ENCODE measurements at places on chromosomes 3 and 15. TPM values are rescaled to one million over a fixed set of nuclear protein-coding genes. Genes with fewer than 3 reads are reported as not detected.
A peak's percentile ranks its signal among the peaks of the same experiment; 100 is the strongest.

PARP16 gene
- 12.3 TPM for total RNA-seq

CLDN18 gene
- total RNA-seq, result not detected

TMOD2 gene
- total RNA-seq, result 2.7 TPM

DISP2 gene
- 0.35 TPM for total RNA-seq

LARP6 gene
- 31.2 TPM for total RNA-seq

TCTA gene
- total RNA-seq, result 17.0 TPM

SLC24A5 gene
- not detected for total RNA-seq

MYLK gene
- 0.72 TPM for total RNA-seq

CCR1 gene
- total RNA-seq, result 0.28 TPM

DNA sequence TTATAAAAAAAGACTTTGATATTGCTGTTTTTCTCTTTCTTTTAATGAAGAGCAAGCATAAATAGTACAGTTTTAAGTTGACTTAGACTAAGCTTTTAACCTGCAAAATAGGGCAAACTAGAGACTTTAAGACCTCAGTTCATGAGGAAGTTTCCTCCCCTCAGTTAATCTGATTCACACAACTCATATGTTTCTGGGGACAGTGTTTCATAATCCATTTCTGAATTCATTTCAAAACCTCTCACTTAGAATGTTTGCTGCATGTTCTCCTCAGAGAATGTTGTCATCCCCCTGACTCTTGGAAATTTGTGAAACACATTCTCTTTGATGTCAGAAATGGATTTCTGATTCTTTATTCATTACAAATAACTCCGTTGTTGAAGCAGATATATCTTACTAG, 79.3 kb upstream of the SKOR1 start:
- DNase-seq, result no peak

GRCh38 chr15:88918738-88919137, 5.6 kb upstream of the MFGE8 start:
- DNase-seq, result peak; percentile 72

DNA sequence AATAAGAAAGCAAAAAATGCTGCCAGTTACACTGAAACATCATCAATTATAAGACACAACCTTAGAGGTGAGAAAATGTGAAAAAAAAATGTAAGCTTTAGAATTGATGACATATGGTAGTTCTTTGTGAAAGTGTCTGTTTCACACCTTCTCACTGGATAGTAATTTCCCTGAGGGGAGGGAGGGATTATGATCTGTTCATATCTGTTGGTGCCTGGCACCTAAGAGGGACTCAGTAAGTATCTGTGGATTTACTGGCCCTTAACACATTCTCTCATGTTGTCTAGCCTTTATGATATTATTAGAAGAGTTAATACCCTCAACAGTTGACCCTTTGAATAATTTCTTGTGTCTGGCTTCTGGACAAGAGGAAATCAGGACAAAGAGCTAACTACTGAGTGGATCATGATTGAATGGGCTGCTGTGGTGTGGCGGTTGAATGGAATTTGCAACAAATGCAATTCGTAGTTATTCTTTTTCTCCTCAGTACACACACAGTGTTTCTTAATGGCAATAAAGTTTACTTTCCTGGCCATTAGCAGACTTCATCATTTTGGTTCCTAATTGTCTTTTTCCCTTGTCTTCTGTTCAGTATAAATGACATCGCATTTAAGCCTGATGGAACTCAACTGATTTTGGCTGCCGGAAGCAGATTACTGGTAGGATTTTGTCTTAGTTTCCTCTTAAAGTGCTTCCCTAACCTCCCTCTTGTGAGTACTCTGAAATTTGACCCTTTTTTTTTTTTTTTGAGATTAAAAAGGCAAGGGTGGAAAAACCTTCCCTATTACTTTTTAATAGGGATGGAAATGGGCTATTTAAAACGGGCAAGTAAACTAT, 9.5 kb downstream of the IFT122 start:
- no peak for DNase-seq

GRCh38 chr3:129662191-129662608, 55.7 kb upstream of the PLXND1 start:
- peak; percentile 43 for DNase-seq

- DNase-seq, result peak; percentile 45
Measured at GRCh38 chr15:89781055-89781454, 4.9 kb downstream of the MESP2 start.

GRCh38 chr3:40047406-40047805, 238.0 kb downstream of the MYRIP start:
- DNase-seq, result no peak

GRCh38 chr15:71013446-71013845, 101.8 kb upstream of the THSD4 start:
- DNase-seq, result no peak

GRCh38 chr3:157112536-157112935, 47.4 kb downstream of the CCNL1 start:
- DNase-seq, result no peak

DNA sequence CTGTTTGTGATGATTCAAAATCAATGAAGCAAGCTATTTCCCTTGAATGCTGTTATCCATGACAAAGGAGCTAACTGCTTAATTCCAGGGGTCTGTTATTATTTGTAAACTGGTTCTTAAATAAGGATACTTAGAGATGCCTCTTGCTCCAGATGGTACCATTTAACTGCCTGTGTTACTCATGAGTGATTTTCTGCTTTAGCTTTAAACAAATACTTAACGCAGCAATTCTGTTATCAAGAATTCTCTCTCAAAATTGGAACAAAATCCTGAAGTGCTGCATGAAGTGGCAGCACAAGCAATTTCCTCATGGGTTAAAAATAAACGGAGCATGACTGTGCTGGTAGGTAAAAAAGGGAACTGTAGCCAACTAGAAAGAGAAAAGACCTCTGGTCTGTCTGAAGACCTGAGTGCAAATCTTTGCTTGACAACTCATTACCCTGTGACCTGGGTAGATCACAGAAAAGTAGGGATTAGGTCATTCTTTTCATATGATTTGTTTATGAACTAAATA, 62.5 kb upstream of the GBE1 start:
- DNase-seq, result no peak

- DNase-seq, result no peak
Measured at GRCh38 chr3:44444896-44445691, 32.4 kb downstream of the ZNF445 start.

DNA sequence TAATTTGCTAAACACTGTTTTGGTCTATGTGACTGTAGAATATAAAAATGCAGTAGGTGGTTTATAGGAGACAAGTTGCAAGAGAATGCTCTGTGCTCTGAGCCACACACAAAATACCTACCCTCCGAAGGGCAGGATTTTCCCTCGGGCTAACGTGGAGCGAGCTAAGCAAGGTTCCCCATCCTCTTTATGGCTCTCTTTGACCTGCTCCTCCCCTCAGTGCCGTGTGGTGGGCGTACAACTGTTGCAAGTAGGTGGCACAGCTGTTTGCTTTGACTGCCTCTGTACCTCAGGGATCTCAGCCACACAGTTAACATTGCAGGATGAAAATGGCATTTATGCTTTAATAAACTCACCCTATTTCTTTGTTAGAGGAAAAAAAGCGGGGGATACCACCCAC, 339.1 kb downstream of the SATB1 start:
- DNase-seq, result no peak

- DNase-seq, result no peak
Measured at GRCh38 chr15:92902737-92903593, 2.8 kb downstream of the CHD2 start.

DNA sequence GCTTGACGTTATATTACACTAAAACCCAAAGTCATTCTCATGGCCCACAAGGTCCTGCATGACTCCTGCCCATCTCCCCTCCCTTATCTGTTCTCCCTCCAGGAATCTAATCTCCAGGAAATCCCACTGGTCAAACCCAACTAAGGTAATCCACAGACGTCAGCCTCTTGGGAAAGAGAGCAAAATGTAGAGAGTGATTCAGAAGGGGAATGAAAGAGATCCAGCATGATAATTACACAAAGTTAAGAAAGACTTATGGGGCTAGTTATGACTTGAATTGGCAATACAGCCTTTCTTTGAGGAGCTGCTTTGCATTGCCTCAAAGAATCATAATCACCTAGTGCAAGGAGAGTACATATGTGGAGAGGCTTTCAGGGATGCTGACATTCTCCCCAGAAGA, 137.8 kb upstream of the MYRIP start:
- DNase-seq, result no peak

- peak; percentile 98 for DNase-seq
Measured at GRCh38 chr3:13217736-13218540, 144.7 kb upstream of the IQSEC1 start.
